ENCODE measurements at places on chromosomes 4 and X.

GRCh38 chr4:78962597-78963115, 23.4 kb upstream of the PAQR3 start:
- DNase-seq: no peak

DNA sequence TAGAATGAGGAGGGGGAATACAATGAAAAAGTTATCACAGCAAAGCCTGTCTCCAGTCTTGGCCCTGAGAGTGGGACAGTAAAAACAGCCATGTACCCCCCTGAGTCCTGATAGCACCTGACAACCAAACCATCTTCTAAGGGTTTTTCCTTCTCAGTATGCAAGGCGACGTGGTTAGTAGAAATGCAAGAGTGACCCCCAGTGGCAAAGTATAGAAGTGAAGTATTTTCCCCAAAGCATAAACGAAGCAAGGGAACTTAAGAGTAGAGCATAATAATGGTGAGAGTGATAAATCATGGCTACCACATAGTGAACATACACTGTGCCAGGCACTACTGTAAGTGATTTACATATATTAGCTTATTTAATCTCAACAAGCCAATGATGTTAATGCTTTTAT, 52.8 kb downstream of the FAM47C start:
- DNase-seq: no peak

- DNase-seq: no peak
Observed at GRCh38 chr4:1369479-1370079, 22.6 kb downstream of the UVSSA start.

DNA sequence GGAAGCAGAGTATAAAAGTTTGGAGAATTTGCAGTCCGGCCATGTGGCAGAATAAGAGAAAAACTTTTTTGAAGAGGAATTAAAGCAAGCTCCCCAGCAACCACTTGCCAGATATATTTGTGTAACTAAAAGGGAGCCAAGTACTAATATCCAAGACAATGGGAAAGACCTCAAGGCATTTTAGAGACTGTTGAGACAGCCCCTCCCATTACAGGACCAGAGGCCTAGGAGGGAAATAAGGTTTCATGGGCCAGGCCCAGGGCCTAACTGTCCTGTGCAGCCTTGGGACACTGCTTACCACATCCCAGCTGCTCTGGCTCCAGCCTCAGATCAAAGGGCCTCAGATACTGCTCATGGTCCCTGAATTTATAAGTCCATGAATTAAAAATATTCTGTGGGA, 659.4 kb downstream of the PCDH19 start:
- no peak for DNase-seq

DNA sequence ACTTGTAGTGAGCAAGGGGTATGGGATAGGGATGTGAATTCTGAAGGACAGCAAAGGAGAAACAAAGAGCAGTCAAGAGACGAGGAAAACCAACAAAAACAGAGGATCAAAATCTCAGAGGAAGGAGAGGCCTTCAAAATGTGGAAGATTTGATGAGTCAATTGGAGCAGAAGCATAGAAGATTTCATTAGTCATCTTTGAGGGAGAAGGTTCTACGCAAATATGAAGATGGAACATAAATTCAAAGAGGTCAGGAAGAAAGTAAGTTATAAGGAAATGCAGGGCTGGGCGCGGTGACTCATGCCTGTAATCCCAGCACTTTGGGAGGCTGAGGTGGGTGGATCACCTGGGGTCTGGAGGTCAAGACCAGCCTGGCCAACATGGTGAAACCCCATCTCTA, 35.4 kb downstream of the MID2 start:
- DNase-seq: no peak

GRCh38 chr4:102580463-102580842, 79.3 kb downstream of the NFKB1 start:
- no peak for DNase-seq

- no peak for DNase-seq
Observed at GRCh38 chr4:94941706-94942105, 184.0 kb downstream of the BMPR1B start.

- DNase-seq: no peak
Observed at GRCh38 chr4:152117933-152118507, 357.2 kb upstream of the GATB start.

GRCh38 chr4:44210750-44211149, 237.9 kb downstream of the KCTD8 start:
- DNase-seq: no peak

DNA sequence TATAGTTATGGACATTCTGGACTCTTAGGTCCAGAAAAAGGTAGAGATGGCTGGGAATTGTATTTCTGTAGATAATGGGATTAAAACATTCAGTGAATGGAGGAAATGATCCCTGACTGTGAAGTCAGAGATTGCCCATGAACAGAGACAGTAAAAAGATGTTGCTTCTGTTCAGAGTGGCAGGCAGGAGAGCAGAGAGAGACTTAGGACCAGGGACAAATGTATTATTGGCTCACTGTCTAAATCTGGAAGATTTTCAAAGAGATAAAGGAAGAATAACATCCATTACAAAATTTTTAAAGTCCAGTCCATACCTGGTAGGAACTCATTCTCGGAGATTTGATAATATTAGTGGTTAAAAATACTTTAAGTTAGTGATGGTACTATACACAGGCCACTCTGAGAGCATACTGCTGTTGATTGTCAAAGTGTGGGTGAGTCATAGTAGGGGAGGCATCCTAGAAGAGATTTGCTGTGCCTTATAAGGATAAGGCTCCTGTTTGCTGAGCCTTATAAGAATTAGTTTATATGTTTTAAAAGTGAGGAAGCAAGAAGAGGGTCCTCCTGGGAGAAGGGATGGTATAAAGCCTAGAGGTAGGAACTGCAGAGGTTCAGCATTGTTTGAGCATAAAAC, 53.0 kb downstream of the JADE3 start:
- no peak for DNase-seq

DNA sequence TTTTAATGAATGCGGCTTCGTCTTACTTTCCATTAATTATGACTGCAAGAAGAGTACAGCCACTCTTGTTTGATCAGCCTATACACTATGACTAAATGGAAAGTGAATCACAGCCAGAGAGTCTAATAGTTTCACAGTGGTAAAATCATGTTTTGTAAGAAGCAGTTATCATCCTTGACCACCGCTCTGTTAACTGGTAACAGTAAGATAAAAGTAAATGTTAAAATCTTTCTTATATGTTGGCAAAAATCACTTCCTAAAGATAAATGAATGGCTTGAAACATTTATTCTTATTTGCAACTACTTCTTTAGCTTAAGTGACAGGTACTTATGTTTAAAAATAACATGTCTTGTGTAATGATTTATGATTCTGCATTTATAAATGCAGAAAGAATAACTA, 13.2 kb downstream of the GALNT7 start:
- DNase-seq: no peak

DNA sequence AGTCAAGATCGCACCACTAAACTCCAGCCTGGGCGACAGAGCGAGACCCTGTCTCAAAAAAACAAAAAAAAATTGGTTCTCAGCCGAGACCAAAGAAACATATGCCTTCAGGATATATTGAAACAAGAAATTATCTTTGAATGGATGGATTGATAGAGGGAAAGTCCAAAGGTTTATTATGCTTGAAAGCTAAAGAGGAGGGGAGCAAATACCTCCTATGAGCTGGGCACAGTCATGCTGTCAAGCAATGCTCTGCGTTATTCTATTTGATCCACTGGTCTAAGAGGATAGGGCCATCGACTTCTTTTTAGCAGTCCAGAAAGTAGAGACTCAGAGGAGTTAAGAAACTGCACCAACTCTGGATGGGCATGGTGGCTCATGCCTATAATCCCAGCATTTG, 85.9 kb upstream of the SLC34A2 start:
- no peak for DNase-seq

DNA sequence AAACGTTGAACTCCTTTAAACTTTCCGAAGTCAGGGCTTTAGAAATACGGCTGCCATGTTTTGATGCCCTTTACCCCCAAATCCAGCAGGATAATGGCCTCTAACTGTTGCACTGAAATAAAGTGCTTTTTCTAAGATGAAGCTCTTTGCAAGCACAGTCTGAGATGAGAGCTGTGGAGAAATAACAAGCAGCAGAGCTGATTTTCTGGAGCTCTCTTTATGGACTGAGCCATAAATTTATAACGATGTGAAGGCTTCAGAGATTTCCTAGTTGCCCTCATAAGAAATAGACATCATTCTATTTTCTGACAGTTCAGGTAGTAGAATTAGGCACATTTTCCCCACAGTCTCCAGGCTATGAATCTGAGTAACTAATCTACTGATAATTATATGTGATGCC, 567.3 kb downstream of the PDHA2 start:
- DNase-seq: no peak

DNA sequence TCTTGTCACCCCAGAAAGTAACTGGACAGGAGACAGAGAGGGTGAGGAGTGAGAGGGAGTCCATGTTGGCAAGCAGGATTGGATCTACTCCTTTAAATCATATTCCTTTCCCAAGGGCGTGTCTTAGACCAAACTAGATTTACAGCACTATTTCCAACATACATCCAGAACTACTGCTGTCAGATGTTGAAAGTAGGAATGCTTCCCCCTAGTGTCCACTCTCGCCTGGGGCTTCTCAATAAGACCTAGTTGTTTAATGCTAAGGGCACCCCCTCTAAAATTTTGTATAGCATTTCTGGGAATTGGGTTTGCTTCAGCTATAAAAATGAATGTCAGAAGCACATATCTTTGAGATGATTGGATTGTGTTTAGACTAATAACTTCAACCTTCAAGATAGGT, 13.3 kb downstream of the OFD1 start:
- no peak for DNase-seq

DNA sequence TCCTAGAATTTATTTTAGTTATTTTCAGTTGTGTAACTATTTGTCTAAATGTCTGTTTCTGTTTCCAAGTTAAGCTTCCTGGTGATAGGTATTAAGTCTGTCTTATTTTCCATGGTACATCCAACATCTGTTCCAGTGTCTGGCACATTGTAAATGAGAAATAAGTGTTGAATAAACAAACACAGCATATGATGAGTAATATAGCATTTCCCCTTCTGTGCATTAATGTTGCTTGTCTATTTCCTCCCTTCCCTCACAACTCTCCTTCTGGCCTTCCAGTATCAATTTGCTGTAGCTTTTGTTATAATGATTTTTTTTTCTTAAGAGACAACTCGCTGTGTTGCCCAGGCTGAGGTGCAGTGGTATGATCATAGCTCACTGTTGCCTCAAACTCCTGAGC, 36.1 kb downstream of the COPS4 start:
- no peak for DNase-seq

GRCh38 chr4:71441186-71442169, 102.7 kb downstream of the SLC4A4 start:
- DNase-seq: no peak

GRCh38 chrX:150683536-150684146, 9.6 kb upstream of the MTMR1 start:
- no peak for DNase-seq

DNA sequence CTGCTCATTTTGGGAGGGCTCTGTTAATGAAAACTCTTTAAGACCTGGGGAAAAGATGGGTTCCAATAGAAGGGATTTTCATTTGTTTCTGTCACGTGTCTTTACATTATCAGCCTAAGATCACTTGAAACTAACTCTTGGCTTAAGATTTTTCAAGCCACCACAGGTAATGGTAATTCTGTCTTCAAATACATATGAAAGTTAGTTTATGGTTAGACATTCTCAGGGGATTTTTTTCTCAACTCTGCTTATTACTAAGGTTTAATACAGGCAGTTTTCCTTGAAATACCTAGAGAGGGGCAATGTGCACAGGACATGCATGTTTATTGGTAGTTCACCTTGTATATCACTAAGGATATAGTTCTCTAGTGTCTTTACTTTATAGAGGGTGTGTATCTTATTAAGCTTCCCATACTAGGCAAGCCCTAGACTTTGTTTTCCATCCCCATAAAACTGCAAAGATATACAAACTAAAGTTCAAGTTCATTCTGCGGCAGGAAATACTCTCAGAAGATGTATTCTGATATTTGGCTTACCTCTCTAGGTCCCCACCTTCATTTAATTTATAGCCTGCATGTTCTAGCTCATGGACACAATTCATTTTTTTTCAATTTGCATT, 38.2 kb upstream of the MYOZ2 start:
- no peak for DNase-seq

DNA sequence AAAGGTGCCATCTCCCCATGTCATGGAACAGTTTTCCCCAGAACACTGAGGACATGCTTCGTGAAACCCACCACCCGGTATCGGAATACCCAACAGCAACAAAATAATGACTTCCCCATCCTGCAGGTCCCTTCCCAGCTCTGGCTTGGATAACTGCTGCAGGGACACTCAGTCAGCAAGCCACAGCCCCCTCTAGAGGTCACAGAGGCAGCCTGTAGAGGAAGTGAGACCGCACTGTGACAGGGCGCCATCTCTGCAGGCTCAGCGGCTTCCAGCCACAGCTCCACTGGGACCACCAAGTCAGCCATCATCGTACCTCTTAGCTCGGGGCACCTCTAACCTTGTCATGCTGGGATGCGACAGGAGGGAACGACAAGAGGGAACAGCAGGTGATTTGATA, 315.9 kb downstream of the LDB2 start:
- no peak for DNase-seq

- no peak for DNase-seq
Observed at GRCh38 chrX:135923353-135923752, 29.8 kb downstream of the SAGE1 start.

DNA sequence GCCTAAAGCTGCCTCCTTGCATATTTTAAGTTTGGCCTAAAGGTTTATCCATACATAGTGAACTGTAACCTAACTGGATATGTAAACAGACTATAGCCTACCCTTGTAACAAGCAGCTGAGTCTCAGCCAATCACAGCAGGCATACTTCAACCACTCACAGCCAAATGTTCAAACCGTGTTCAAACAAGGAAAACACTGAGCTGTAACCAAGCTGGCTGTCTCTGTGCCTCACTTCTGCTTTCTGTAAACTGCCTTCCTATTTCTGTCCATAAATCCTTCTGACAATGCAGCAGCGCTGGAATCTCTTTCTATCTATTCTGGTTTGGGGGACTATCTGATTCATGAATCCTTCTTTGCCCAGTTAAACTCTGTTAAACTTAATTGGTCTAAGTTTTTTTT, 16.4 kb downstream of the DSPP start:
- DNase-seq: no peak

GRCh38 chr4:56388306-56388705, 1.0 kb upstream of the AASDH start:
- no peak for DNase-seq

- DNase-seq: no peak
Observed at GRCh38 chr4:177125656-177126055, 184.0 kb upstream of the NEIL3 start.

- no peak for DNase-seq
Observed at GRCh38 chr4:7412554-7412912, 22.2 kb downstream of the PSAPL1 start.

- DNase-seq: no peak
Observed at GRCh38 chrX:77949840-77950239, 19.6 kb downstream of the PGAM4 start.

DNA sequence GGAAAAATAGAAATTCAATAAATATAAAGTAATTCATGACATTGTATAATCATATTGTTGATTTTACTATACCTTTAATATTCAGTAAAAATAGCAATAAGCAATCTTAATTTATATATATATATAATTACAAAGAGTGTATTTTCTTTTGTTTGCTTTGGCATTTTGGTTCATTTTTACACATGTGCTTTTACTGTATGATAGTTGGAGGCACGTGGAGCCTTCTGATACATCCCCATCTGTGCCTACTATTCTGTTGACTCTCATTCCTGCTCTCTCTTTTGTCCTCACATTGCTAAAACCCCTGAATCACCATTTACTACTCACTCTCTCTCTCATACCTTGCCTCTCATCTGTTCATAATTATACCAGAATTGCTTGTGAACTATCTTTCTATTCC, 106.4 kb upstream of the NDST4 start:
- no peak for DNase-seq

GRCh38 chrX:151796576-151796975, 62.0 kb downstream of the CNGA2 start:
- DNase-seq: no peak

- DNase-seq: no peak
Observed at GRCh38 chrX:15790769-15791290, 546 bp downstream of the ZRSR2 start.
